ENCODE measurements at places on chromosomes 12 and 14.

DNA sequence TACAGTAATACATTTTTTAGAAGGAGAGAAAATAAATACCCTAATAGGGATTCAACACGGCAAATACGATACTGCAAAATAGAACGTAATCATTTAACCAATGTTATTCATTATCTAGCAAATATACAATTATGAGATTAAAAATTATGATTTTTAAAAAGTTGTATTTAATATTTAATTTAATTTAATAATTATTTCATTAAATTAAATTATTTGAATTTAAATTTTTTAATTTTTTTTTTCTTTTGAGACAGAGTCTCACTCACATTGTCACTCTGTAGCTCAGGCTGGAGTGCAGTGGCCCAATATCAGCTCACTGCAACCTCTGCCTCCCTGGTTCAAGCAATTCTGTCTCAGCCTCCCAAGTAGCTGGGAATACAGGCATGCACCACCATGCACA is 42.0 kb downstream of the GXYLT1 start:
- no peak for DNase-seq

DNA sequence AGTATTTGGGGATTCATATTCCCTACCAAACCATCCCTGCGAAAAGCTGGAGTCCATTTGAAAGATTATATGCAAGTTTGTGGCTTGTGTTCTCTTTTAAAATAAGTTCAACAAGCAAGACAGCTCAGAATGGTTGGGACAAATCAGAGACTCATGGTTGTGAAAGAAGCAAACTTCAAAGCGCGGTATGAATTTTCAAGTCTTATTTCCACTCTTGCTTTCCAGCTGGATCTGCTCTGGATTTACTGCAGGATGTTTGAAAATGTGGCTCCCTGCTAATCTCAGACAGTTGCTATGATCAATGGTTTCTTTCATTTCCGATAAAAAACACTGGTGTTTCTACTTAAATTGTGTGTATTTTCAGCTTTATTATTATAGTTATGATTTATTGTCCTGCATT is 477.5 kb downstream of the RAD51B start:
- no peak for DNase-seq

DNA sequence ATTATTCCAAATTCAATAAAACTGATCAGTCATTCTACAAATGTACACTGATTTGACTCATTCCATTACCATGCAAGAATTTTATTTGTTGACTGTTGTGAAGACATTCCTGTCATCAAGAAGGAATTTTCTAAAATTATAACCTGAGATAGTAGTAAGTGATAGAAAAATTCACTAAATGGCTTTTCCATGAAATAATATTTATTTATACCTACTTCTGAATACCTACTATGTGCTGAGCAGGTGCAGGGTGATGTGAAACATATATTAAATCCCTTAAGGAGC is 841.7 kb downstream of the NRXN3 start:
- no peak for DNase-seq

- peak; percentile 91 for DNase-seq
These were observed 126.1 kb downstream of the GCH1 start for GRCh38 chr14:54776361-54777001.

DNA sequence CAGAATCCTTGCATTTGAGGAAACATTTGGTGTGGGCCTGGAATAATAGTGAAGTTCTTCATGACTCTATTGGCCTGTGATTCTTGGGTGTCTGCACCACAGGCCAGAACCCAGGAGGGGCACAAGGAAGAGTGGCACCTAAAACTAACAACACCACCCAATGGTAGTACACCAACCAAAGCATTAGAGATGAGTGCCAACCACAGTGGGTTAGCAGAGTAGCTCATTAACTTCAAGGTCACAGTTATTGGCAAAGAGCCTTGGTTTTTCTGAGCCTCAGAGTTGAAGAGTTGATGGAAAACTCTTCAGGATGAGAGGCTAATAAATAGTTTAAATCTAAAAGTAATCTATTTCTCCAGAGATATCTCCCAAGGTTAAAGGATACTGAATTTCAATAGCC is 57.0 kb downstream of the HELB start:
- DNase-seq = no peak

DNA sequence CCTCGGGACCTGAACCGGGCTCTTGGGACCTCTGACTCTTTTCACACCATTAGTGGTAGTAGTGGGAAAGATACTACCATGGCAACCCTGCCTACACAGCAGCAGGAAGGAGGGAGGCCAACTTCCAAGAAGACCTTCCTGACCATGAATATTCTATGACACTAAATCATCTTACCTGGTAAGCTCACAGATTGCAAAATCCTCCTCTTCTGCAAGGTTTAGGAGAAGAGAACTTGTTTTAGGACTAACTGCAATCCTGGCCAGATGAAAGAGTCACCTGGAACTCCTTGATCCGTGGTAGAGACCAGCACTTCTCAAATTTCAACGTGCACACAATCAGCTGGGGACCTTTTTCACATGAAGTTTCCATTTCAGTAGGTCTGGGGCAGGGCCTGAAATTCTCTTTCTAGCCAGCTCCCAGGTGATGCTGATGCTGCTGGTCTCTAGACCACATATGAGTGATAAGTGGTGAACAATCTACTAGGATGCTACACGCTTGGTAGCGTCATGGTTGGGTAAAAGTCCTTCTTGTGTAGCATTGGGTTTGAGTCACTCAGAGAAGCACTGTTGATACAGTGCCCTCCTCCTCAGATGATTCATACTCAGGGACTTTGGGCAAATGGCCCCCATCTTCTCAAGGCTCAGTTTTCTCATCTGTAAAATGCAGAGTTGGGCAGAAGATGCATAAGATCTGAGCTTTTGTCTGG is 35.6 kb upstream of the FICD start:
- no peak for DNase-seq

GRCh38 chr12:131962069-131962468 is 12.3 kb downstream of the EP400 start:
- peak; percentile 26 for DNase-seq

GRCh38 chr14:103679351-103679750 is 35.9 kb downstream of the XRCC3 start:
- peak; percentile 67 for DNase-seq

GRCh38 chr12:124040737-124041136 is 67.7 kb downstream of the ZNF664 start:
- DNase-seq = no peak

GRCh38 chr12:115426732-115427131 is 742.8 kb upstream of the TBX3 start:
- no peak for DNase-seq

GRCh38 chr12:115763982-115764621 is 513.4 kb downstream of the MED13L start:
- no peak for DNase-seq

DNA sequence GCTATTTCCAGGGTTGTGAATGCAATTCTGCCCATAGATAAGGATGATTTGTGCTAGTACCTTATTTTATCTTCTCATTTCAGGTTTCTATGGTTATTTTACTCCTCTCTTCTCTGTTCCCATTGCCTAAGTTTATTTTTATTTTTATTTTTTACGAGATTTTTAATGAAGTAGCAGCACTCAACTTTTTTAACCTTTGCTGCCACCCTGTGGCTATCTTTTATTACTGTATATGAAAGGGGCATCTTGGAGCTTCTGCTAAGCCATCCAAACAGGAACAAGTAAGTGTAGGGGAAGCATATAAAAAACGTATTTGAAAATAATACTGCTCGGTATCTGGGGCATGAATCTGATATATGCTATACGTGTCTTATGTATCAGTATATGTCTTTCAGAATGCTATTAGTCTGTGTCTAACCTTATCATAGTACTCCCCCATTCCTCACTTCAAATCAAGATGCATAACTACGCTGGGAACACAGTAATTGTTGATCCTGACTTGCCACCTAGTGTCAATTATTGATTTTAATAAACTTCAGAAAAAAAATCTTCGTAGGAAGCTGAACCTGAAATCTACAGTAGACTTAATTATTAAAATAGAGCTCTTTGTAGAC is 60.3 kb downstream of the KLRG1 start:
- DNase-seq = no peak

GRCh38 chr14:97218691-97219430 is 421.7 kb downstream of the VRK1 start:
- DNase-seq = peak; percentile 71

GRCh38 chr12:59182191-59182590 is 261.9 kb upstream of the LRIG3 start:
- no peak for DNase-seq

DNA sequence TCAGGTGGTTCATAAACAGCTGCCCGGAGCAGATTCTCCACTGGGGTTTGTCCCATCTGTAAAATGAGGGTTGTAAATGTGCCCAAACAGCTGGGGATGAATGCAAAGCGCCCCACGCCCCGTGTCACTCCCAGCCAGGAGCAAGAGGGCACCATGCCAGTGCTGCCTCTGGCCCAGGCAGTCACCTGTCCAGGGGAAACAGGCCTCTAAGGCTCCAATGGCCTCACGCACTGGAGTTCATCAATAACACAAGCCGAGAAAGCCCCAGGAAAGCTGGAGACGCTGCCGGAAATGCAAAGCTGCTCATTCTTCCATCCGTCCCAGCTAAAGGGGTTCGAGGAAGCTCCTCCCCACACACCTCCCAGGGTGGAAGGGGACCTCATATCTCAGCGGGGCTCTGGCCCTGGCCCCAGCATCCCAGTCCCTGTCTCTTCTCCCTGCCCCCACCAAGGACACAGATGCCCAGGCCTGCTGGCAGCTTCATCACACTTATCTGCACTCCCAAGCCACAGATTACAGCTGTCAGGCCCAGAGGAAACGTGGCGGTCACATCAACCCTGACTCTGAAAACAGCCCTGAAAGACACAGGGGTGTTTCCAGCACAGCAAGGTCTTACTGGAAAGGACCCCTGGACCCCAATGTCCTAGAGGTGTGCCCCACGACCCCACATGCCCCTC is 21.5 kb downstream of the SCARB1 start:
- no peak for DNase-seq

DNA sequence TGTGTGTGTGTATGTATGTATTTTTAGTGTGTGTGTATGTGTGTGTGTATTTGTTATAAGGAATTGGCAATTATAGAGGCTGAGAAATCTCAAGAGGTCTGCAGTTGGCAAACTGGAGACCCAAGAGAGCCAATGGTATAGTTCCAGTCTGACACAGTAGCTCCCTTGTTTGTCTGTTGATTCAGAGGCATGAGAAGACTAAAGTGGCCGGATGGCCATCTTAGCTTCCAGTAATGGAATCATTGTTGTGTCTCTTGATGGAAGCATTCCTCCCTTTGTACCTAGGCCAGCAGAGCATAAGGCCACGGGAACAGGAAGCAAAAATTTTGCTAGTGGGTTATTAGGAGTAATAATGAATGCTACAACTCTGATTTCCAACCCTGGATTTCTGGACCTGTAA is 460.6 kb downstream of the TMTC2 start:
- no peak for DNase-seq

DNA sequence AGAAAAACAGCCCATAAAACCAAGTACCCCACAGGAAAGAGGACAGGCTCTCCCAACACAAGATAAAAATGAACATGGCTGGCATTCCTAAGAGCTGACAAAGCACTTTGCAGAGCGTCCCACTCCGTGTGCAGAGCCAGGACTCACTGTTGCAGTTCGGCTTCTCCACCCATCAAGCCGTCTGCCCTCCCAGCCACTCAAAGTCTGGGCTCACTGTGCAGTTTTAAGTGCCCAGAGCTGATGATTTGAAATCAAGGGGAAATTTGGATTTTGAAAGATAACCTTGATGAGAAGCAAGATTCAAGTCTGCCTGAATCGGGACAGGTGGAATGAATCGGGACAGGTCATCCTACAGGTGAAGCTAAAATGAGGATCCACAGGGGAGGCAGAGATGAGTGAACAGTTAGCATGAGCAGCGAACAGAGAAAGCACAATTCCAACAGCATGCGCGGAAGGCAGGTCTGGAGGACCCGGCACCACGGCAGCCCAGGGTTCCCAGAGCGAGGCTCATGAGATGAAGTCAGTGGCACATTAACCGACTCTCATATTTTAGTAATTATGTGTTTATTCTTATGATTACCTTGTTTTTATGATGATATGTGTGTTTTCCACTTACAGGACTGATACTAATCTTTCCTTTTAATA is 39.8 kb upstream of the GPR68 start:
- DNase-seq = no peak

- DNase-seq = peak; percentile 67
These were observed 62.0 kb downstream of the NDUFA12 start for GRCh38 chr12:94941440-94941862.
